Choroid plexus epithelial cell (primary cell): ENCODE measurements at places on chromosomes 11 and 22.

GRCh38 chr11:120062561-120062930 lies 75.4 kb downstream of the TRIM29 start:
- DNase-seq: no peak

GRCh38 chr22:45684752-45685574 lies 13.3 kb downstream of the ATXN10 start:
- no peak for DNase-seq

GRCh38 chr11:118168316-118168715 lies 8.1 kb downstream of the SCN2B start:
- no peak for DNase-seq

DNA sequence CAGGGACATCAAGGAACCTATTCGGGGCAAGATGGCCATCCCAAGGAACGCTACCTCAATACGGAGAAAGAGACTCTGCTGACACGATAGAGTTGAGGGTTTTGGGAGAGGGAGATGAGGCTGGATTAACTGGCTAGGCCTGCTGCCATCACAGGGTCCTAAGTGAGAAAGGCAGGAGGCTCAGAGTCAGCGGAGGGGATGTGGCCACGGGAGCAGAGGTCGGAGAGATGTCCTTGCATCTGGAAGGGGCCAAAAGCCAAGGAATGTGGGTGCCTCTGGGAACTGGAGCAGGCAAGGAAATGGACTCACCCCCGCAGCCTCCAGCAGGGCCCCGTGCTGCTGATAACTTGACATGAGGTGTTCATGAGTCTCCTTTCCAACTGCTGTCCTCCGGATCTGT lies 31.0 kb upstream of the RFPL3 start:
- DNase-seq: no peak

DNA sequence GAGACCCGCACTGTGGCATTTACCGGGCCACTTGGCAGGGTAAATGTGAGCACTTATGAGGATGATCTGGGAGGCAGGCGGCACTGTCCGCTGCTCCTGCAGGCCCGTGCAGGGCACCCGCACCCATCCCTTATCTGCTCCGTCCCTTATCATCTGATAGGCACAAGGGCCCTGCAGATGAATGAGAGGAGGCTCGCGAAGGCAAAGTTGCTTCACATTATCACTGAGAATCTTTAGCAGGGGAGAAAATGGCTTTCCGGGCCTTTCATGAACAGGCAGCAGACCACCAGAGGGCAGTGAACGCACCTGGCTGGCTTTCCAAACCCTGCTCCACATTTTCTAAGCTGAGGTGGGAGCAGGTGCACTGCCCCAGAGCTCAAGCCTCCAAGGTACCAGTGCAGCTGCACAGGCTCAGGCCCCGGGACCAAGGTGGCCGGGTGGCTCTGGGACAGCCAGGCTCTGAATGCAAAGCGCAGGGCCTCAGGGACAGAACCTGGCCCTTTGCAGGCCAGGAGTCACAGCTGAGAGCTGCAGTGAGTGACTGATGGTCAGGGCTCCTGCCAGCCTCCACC lies 165.6 kb downstream of the SHANK2 start:
- DNase-seq: peak; percentile 43

GRCh38 chr11:10041748-10042446 lies 252.1 kb downstream of the SBF2 start:
- DNase-seq: no peak

- no peak for DNase-seq
Measured at GRCh38 chr11:109914038-109914437, 179.2 kb upstream of the ZC3H12C start.
